Fibroblast of villous mesenchyme (primary cell): ENCODE measurements at places on chromosomes 6 and 20.

- no peak for DNase-seq
Observed at GRCh38 chr6:10617008-10617696, 77.3 kb downstream of the C6orf52 start.

DNA sequence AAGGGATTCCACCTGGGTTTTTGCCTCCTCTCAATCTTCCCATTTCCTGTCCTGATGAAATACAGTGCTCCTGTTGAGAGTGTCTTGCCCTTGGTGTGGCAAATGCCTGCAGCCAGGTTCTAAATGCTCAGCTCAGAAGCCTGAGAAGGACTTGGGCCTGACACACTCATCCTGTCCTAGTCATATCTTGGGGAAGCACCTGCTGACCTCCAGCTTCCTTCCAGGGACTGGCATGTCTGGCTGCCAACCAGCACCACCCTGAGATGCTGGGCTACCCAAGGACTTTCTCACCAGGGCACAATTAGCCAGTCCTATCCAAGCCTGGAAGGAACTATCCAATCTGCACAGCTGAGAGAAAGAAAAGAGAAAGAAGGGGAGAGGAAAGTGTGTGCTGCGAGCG lies 43.4 kb downstream of the LRFN2 start:
- DNase-seq: no peak

- DNase-seq: peak; percentile 52
Observed at GRCh38 chr6:165468340-165469235, 159.2 kb upstream of the C6orf118 start.

DNA sequence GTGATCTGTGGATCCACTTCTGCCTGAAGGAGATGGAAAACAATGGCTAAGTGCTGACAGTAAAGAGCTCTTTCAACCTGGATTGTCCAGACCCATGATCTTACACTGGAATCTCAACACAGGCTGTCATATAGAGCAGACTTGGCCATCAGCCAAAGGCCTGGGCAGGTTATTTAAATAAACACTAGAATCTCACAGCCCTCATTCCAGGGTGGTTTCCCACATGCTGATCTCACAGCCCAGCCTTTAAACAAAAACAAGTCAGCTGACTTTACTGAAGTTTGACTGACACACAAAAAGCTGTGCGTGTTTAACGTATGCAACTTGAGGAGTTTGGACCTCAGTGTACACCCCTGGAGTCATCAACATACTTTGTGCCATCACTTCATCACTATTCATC lies 28.4 kb downstream of the SYNDIG1 start:
- DNase-seq: no peak

GRCh38 chr6:53070806-53071205 lies 5.6 kb downstream of the FBXO9 start:
- DNase-seq: no peak

GRCh38 chr6:29755295-29755871 lies 32.1 kb downstream of the HLA-F start:
- DNase-seq: no peak

DNA sequence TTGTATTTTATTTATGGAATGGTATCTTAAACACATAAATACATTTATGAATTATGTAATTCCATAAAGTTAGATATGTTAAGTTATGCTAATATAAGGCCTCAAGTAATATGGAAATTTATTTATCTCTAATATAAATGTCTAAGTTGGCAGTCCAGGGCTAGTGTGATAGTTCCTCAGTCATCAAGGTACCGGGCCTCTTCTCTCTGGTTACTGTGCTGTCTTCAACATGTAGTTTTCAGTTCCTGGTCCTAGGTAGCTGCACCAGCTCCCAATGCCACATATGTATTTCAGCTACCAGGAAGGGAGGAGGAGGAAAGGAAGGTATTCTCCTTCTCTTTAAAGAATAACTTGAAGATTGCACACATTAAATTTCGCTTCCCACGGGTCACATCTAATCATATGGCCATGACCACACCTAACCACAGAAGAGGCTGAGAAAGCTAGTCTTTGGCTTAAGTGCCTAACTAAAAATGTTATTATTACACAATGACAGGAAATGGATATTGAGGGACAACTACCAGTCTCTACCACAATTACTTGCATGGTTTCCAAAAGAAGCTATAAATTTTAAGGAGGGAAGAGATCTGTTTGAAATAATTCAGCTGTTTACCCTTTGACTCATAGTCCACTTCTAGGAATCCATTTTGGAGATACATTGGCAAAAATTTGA lies 68.6 kb downstream of the BCKDHB start:
- DNase-seq: peak; percentile 84

- DNase-seq: peak; percentile 85
Observed at GRCh38 chr6:108654465-108655106, 93.9 kb downstream of the FOXO3 start.
